ENCODE measurements at places on chromosomes 4 and X. TPM values are rescaled to one million over a fixed set of nuclear protein-coding genes. Genes with fewer than 3 reads are reported as not detected.

The SLC9B1 gene
- total RNA-seq, result 0.10 TPM

DNA sequence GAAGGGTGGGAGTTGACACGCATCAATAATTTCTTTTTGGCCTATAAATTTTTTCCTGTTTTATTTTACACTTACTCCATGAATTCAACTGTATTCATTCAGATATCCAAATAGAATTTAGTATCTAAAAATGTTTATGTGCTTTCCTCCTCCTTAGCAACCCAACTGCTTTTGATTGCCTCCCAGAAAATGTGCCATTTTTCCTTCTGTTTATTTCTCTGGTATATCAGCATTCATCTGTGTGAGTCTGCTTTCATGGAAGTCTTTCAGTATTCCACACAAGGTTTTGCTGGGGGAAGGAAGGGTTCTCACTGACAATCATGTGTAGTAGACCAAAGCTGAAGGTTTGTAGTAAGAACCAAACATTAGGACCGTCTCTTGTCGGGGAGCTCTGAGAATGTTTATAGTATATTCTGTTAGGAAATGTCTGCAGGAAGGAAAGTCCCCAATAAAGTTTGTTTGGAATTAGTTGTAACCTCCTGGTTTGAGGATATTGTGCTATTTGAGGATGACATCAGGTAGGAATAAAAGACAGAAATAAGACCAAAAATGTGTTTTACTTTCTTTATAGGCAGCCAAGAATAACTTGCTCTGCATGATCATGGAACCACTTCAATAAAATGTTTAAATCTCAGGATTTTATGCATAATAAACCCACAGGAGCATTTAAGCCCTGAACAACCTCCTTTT is 673.6 kb upstream of the INTU start:
- DNase-seq, result no peak

- peak; percentile 51 for DNase-seq
These were observed 1415.8 kb upstream of the TENM3 start for GRCh38 chr4:180827232-180828009.

- DNase-seq, result no peak
These were observed 59.5 kb downstream of the SLC39A8 start for GRCh38 chr4:102285831-102286230.
